ENCODE measurements at places on chromosomes 11 and 22. TPM values are rescaled to one million over a fixed set of nuclear protein-coding genes. Genes with fewer than 3 reads are reported as not detected.

GRCh38 chr22:23385678-23386631 lies 194.1 kb downstream of the IGLL1 start:
- H3K27ac ChIP-seq: no peak overlapping the region
- peak; percentile 87 for DNase-seq
- peaks cover 2% of the 10 kb centered on the region for H3K27me3 ChIP-seq

DNA sequence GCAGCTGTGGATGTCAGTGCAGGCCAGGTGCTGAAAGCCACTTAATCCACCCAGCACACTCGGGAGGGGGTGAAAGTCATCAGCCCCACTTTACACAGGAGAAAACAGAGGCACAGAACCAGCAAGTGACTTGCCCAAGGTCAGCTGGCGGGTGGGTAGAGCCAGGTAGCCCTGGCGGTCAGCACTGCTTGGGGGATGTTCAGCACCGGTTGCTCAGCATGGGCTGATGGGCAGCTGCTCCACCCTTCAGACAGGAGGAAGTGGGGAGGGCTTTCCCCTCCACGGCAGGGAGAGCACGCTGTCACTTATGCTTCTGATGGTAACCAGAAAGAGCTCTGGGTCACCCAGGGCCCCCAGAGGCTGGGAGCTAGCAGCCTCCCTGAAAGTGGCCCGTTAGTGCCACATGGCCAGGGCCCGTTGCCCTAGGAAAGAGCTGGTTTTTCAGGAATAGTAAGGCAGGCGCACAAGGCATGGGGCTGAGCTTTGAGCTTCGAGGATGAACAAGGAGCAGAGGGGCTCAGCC lies 417.9 kb downstream of the CTTN start:
- no peaks in the 10 kb centered on the region for H3K27me3 ChIP-seq
- no peak overlapping the region for H3K4me3 ChIP-seq
- no peak overlapping the region for H3K27ac ChIP-seq
- no peaks in the 10 kb centered on the region for H3K4me1 ChIP-seq

Gene DGAT2
- 1.8 TPM for total RNA-seq

DNA sequence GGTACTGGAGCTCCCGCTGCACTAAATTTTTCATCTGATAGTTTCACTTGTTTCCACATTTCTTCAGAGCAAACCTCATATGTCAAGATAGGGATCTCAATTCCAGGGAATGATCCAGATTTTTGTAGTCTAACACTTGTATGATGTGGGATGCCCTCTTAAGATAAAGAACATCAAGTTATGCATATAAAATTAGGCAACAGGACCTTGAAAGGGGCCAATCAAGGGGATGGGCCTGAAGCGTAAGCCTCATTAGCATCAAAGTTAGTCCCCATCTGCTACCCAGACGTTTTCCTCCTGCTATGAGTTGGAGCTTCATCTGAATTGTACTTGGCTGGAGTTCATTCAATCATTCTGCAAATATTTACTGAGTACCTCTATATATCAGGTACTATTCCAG lies 17.5 kb downstream of the PDGFD start:
- no peaks in the 10 kb centered on the region for H3K27me3 ChIP-seq
- no peaks in the 10 kb centered on the region for H3K36me3 ChIP-seq
- no peak for DNase-seq

DNA sequence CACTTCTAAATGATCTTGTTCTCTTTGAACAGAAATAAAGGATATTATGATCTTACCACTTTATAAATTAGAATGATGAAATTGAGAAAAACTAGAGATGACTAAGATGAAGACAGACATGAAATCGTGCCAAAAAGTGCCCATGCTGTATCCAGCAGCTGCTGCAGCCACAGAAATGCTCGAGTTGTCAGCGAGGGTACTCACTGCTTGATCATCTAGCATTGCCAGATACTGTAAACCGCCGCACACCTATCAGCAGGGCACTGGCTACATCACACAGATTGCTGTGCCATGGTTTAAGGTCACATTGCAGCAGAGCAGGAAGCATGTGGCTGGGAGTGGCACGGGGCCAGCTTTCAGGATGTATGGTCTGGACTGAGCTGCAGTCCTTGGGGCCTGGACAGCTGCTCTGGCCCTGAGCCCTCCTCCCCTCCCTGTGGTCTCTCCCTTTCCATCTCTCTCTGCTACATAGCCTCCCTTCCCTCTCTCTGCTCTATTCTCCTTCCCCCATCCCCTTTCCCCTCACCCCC lies 51.0 kb upstream of the SEPTIN5 start:
- H3K4me1 ChIP-seq: no peaks in the 10 kb centered on the region
- no peak overlapping the region for H3K4me3 ChIP-seq
- DNase-seq: peak; percentile 23
- H3K27me3 ChIP-seq: peaks cover 1% of the 10 kb centered on the region
- no peaks in the 10 kb centered on the region for H3K36me3 ChIP-seq
- no peak overlapping the region for H3K27ac ChIP-seq

DNA sequence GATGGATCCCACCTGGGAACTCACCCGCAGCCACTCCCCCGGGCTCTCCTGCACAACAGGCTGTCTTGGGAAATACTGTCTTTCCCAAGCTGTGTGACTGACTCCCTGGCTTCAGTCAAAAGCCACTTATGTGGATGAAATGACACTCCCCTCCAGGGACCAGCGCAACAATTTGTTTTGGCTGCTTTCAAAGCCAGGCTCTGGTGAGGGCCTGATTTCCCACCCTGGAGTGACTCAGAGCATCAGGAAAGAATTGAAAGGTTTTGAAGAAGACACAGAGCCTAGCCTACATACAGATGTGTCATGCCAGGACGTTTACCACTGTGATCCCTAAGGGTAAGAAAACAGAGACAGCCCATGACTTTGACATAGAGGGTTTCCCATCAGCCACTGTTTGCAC lies 550.5 kb downstream of the MIAT start:
- peaks cover 18% of the 10 kb centered on the region for H3K27me3 ChIP-seq
- H3K4me3 ChIP-seq: no peak overlapping the region
- H3K36me3 ChIP-seq: no peaks in the 10 kb centered on the region
- peaks cover 3% of the 10 kb centered on the region for H3K4me1 ChIP-seq

DNA sequence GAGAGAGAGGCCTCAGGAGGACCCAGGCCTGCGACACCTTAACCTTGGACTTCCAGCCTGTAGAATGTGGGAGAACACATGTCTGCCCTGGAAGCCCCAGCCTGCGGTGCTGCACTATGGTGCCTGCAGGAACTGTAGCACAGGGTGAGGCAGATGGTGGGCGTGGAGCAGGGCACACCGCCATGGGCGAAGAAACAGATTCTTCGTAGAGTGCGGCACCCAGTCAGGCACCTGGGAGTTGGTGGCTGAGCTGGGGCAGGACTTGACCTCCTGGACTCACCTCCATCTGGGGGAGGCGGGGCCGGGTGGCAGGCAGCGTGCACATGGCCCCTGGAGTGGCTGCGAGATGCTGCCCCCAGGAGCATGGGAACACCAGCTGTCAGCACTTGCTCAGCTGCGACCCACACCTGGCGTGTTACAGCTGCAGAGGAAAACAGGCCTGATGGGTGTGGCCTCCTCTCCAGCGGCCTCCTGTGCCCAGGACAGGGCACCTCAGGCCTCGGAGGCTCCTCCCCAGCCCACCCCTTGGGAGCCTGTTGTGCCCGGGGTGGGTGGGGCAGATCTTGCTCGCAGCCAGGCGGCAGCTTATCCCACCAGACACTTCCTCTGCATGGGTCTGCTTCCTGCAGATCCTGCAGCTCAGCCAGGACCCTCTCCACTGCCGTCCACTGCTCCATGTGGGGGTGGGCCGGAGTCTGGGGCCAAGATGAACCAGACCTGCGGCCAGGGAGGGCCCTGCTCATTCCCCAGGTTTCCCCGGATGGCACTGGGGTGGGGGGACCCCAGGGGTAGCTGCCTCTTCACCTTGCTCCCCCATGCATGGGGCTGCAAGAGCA lies 80.4 kb downstream of the MYEOV start:
- H3K4me1 ChIP-seq: no peaks in the 10 kb centered on the region
- H3K36me3 ChIP-seq: no peaks in the 10 kb centered on the region
- H3K27me3 ChIP-seq: no peaks in the 10 kb centered on the region
- H3K27ac ChIP-seq: no peak overlapping the region

Gene CCDC87
- 0.14 TPM for total RNA-seq

Gene SYCE3
- not detected for total RNA-seq

DNA sequence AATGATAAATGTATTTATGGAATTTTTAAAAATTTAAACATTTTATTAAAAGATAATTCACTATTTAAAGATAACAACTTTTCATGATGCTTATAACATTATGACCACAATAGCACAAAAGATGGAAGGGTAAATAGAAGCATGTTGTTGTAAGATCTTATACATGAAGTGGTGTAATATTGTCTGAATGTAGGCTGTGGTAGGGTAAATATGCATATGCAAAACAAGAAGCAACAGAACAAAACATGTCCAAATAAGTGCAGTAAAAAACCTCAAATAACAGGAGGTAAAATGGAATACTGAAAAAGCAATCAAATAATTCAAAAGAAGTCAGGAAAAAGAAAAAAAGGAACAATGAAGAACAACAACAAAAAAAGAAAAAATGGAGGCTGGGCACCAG lies 56.0 kb downstream of the ADM start:
- H3K27me3 ChIP-seq: peaks cover 16% of the 10 kb centered on the region
- H3K4me1 ChIP-seq: no peaks in the 10 kb centered on the region
- H3K27ac ChIP-seq: no peak overlapping the region

Gene USP28
- total RNA-seq: 40.3 TPM

Gene C11orf91
- not detected for total RNA-seq

DNA sequence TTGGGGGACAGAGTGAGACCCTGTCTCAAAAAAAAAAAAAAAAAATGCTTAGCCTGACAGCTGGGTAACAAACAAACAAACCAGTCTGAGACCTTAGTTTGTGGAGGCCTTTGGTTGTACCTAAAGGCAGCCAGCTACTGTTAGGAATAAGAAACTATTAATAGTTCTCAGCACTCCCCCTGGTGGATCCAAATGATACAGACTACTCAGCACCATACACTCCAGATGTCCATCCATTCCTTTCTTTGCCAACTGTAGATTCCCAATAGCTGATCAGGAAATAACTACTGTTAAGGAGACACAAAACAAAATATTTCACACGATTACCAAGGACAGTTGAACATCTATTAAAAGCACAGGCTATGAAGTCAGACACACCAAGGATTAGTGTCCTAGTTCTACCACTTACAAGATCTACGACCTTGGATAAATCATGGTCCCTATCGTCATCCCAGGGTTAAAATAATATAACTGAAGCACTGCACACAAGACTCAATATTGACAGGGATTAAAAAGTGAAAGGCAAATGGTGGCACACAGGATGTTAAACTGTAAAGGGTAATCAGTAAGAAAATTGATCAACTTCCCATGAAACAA lies 17.2 kb downstream of the CLDN25 start:
- no peak overlapping the region for H3K4me3 ChIP-seq
- no peaks in the 10 kb centered on the region for H3K27me3 ChIP-seq
- peak; percentile 31 for DNase-seq
- no peaks in the 10 kb centered on the region for H3K4me1 ChIP-seq

GRCh38 chr11:114232400-114233059 lies 63.7 kb upstream of the NNMT start:
- DNase-seq: no peak
- no peak overlapping the region for H3K27ac ChIP-seq
- no peak overlapping the region for H3K4me3 ChIP-seq
- no peaks in the 10 kb centered on the region for H3K36me3 ChIP-seq
- H3K27me3 ChIP-seq: no peaks in the 10 kb centered on the region
- peaks cover 1% of the 10 kb centered on the region for H3K4me1 ChIP-seq

DNA sequence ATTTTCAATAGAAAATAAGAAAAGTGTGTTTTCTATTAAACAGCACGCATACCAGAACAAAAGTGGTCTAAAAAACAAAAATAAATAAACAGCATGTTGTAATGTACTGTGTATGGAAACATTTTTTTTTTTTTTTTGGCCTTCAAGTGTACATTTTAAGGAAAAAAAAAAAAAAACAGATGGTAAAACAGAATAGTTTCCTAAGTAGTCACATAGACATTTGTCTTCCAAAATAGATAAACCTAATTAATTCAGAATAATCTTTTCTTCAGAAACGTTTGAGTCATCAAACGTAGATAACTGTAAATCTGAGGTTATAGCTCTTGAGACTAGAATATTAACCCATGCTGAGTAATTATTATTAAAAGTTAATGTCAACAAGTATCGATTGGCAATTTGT lies 396 bp upstream of the CFAP300 start:
- peak overlapping the region; percentile 12 for H3K4me3 ChIP-seq
- no peak overlapping the region for H3K27ac ChIP-seq
- no peak for DNase-seq
- peaks cover 9% of the 10 kb centered on the region for H3K4me1 ChIP-seq
- H3K27me3 ChIP-seq: peaks cover 32% of the 10 kb centered on the region

DNA sequence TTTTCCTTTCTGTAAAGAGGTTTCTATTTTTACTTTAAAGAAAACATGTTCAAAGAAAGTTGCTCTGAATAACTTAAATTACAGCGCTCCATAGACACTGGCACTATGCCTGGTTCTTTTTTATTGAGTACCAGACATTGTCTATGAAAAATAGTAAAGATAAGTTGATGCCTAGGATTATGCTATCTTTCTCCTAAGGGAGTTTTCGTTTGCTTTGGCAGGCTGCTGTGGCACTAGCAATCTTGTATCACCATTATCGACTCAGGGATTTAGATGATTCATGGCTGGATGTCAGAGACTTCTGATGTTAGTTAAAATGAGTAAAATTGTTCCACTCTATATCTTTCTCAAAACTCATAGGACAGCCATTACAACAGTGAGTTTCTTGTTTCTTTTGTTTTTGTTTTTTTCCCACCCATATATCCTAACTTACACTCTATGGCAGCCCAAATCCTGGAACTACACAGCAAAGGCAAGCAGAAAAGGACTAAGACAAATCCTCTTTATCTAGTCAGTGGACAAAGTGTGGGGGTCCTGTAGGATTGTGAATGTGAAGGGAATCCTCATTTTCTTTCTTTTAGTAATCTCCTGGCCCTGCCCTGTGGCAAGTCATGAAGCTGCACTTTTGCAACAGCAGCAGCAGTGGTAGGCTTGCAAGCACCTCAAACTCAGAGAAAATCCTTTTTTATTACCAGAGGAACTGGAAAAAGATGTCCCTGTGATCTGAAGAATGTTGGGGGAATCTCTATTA lies 20.7 kb downstream of the SLN start:
- no peaks in the 10 kb centered on the region for H3K4me1 ChIP-seq
- no peak overlapping the region for H3K27ac ChIP-seq
- no peak for DNase-seq
- H3K4me3 ChIP-seq: no peak overlapping the region
- no peaks in the 10 kb centered on the region for H3K36me3 ChIP-seq

GRCh38 chr11:125923012-125923579 lies 18.8 kb downstream of the DDX25 start:
- peaks cover 3% of the 10 kb centered on the region for H3K4me1 ChIP-seq
- no peak overlapping the region for H3K4me3 ChIP-seq
- no peak overlapping the region for H3K27ac ChIP-seq
- DNase-seq: peak; percentile 78
- H3K27me3 ChIP-seq: peaks cover 11% of the 10 kb centered on the region

DNA sequence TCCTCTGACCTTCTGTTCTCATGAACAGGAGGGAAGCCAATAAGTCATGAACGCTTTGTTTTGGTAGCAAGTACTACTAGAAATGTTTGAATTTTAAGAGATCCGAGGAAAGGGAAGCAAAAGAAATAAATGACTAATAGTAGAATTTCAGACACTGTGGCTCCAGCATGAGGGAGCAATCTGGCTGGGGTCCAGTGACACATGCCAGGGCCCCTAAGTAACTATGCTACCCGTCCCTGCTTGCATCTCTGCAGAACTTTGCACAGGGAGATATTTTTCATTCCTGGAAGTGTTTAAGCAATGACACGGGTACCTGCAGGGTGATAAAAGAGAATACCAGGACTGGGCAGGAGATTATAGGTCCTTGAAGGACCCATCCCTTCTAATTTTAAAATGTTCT lies 7.3 kb upstream of the ADAMTS8 start:
- peaks cover 7% of the 10 kb centered on the region for H3K27me3 ChIP-seq
- H3K4me3 ChIP-seq: no peak overlapping the region
- H3K27ac ChIP-seq: no peak overlapping the region
- H3K4me1 ChIP-seq: peaks cover 10% of the 10 kb centered on the region
- no peak for DNase-seq
- no peaks in the 10 kb centered on the region for H3K36me3 ChIP-seq

Measured in activated CD8-positive, alpha-beta T cell treated with anti-CD3 and anti-CD28 coated beads for 36 hours (primary cell).